ENCODE measurements at places on chromosomes 13 and 19.

GRCh38 chr19:17457616-17458015 lies 3.1 kb downstream of the NXNL1 start:
- DNase-seq = no peak

DNA sequence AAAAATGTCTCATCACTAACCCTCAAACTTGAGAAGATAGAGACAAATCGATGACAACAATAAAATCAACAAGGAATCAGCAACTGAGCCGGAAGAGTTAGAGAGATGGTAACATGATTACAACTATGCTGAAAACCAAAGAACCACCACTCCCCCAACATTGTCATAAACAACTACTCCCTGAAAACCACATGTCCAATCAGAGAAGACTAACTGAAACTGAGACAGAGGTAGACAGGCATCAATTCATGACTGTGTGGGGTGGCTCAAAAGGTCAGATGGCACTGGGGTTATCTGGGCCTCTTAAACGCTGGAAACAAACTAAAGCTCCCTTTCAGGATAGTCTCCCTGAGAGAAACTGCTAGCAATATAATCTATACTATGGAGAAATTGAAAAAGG lies 488.8 kb downstream of the KCTD12 start:
- DNase-seq = peak; percentile 20

- no peak for DNase-seq
Measured at GRCh38 chr13:68066879-68067513, 836.9 kb upstream of the PCDH9 start.

DNA sequence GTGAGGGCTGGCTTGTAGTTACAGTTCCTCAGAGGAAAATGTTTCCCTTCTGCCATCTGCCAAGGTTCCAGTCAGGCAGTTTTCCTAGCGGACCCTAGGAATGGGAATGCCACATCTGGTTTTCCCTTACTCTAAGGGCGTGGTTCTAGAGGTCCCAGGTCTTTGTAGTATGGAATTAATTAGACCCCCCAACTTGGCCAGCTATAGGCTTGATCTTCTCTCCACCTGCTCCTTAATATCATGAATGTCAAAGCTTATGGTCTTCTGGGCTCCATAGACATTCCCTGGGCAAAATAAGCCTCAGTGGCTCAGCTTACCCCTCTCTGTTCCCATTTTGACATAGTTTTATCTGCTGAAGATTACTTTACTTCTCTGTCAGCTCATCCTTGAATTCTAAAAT lies 70.0 kb downstream of the ZNF568 start:
- DNase-seq = no peak

DNA sequence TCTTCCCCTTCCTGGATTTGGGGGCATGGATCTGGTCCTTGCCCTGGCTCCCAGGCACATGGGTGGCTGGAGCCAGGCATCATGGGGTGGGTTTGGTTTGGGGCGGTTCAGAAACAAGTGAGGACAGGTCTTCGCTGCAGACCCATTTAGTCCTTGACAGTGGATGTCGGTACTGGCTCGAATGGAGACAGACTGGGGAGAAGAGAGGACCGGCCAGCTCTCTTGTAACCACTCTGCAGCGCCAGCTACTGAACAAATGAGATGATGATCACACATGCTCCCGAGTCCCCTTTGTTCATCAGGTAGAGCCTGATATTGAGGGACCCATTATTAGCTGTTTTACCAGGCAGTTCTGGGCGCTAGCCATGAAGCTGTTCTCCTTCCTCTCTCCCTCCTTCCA lies 64.5 kb downstream of the CHST8 start:
- no peak for DNase-seq

- no peak for DNase-seq
Measured at GRCh38 chr19:35524181-35524837, 3.8 kb downstream of the SBSN start.

GRCh38 chr13:109715902-109716301 lies 70.5 kb downstream of the IRS2 start:
- no peak for DNase-seq

DNA sequence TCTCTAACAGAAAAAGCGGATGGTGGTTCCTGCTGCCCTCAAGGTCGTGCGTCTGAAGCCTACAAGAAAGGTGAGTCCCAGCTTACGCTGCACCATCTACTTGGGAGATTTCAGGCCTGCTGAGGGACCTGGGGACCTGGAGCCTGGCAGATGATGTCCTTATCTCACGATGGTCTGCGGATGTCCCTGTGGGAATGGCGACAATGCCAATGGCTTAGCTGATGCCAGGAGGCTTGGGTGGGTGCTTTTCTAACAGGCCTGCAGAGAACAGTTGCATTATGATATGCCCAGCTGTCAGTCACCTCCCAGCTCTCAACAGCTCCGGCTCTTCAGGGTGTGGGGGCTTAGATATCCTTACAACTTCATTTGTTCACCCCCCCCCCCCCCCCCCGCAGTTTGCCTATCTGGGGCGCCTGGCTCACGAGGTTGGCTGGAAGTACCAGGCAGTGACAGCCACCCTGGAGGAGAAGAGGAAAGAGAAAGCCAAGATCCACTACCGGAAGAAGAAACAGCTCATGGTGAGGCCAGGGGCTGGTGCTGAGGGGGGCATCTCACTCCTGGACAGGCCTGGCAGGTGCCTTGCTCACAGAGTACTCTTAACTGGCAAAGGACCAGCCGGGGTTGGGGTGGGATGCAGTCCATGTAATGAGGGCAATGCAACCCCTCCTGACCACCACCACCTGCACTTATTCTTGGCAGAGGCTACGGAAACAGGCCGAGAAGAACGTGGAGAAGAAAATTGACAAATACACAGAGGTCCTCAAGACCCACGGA lies 3.8 kb downstream of the RPL13A start:
- DNase-seq = no peak

Data from activated CD4-positive, alpha-beta T cell treated with anti-CD3 and anti-CD28 coated beads, Interleukin-2, amount 50 U/mL, for 16 hours (primary cell).